Karpas-422 (cell line): ENCODE measurements at places on chromosomes 11 and 22. TPM values are rescaled to one million over a fixed set of nuclear protein-coding genes. Genes with fewer than 3 reads are reported as not detected.
A peak's percentile ranks its signal among the peaks of the same experiment; 100 is the strongest.

- H3K27ac ChIP-seq = no peak overlapping the region
- no peaks in the 10 kb centered on the region for H3K4me1 ChIP-seq
- H3K4me3 ChIP-seq = no peak overlapping the region
- DNase-seq = no peak
Measured at GRCh38 chr11:95884802-95885201, 39.1 kb downstream of the MTMR2 start.

DNA sequence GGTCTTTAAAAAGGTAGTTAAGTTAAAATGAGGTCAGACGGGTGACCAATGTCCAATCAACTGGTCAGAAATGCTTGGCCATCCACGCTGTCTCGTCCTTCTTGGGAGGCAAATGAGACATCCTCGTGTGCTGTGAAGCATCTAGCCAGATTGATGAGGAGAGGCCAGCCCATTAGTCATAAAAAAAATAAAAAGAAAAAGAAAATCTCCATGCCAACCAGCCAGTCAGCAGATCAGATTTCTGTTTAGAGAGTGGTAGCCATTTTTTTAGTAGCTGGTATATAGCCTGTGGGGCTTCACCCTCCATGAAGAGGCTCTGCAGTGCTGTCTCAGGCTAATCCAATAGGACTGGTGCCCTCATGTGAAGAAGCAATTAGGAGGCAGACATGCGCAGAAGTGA, 343.1 kb upstream of the SYN3 start:
- H3K27ac ChIP-seq = no peak overlapping the region
- no peaks in the 10 kb centered on the region for H3K27me3 ChIP-seq
- H3K4me1 ChIP-seq = peaks cover 6% of the 10 kb centered on the region
- DNase-seq = no peak
- no peak overlapping the region for H3K4me3 ChIP-seq

GRCh38 chr11:44978274-44978960, 27.7 kb upstream of the TP53I11 start:
- no peak overlapping the region for H3K27ac ChIP-seq
- no peak overlapping the region for H3K4me3 ChIP-seq
- no peaks in the 10 kb centered on the region for H3K36me3 ChIP-seq
- DNase-seq = no peak
- no peaks in the 10 kb centered on the region for H3K4me1 ChIP-seq

DNA sequence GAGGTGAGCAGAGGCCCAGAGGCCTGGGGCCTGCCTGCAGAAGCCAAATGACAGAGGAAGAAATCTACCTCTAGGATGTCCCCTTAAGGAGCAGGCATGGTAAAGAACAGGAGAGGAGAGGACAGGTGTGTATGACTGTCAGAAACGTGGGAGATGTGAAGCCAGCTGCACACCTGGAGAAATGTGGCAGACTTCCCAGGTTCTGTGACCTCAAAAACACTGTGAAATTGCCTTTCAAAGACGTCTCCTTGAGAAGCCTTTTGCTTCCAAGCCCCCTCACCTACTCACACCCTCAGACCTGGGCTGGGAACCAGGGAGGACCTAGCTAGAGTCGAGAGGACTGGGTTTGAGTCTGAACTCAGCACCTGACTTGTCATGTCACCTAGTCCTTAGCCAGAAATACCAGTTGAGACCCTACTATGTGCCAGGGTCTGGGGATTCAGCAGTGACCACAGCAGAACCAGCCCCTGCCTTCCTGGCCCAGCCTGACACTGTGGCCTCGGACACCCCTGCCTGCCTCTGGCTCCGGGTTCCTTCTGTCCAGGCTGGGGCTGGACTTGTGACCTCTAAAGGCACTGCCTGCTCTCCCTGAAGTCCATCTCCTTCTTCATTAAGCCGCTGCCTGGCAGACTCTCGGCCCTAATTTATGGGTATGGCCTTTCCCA, 5.6 kb downstream of the TPBGL start:
- no peaks in the 10 kb centered on the region for H3K36me3 ChIP-seq
- H3K4me1 ChIP-seq = no peaks in the 10 kb centered on the region
- no peaks in the 10 kb centered on the region for H3K27me3 ChIP-seq
- H3K27ac ChIP-seq = no peak overlapping the region
- no peak for DNase-seq

DNA sequence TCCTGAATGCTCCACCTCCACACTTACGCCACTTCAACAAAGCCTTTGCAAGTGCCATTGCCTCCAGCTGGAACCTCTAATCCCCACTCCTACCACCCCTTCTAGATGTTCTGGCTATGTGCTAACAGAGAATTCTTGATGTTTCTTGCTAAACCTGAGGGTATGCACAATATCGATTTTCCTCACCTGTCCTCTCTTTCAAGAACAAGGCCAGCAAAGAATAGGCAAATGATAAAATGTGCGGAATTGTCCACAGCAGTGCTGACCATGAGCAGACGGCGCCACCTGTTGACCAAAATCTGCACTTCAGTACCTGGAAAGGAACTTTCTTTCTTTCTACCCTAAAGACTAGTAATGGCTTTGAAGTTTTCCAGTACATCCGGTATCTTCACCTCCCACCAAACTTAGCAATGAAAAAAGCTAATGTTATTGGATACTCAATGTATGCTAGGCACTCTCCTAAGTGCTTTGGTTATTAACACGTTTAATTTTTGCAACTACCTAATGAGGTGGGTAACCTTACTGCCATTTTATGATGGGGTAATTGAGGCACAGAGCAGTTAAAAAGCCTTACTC, 3.4 kb downstream of the TIMM10 start:
- peaks cover 5% of the 10 kb centered on the region; the same call in 1 of the 2 replicates for H3K36me3 ChIP-seq
- H3K27ac ChIP-seq = no peak overlapping the region
- no peak overlapping the region for H3K4me3 ChIP-seq

- no peaks in the 10 kb centered on the region for H3K36me3 ChIP-seq
- no peak overlapping the region for H3K4me3 ChIP-seq
- H3K4me1 ChIP-seq = peaks cover 40% of the 10 kb centered on the region
Measured at GRCh38 chr11:68042219-68043028, 3.6 kb downstream of the TCIRG1 start.

GRCh38 chr11:28058333-28058732, 49.6 kb downstream of the KIF18A start:
- peaks cover 6% of the 10 kb centered on the region for H3K4me1 ChIP-seq
- H3K36me3 ChIP-seq = peaks cover 82% of the 10 kb centered on the region
- no peak overlapping the region for H3K27ac ChIP-seq

- H3K4me3 ChIP-seq = no peak overlapping the region
- DNase-seq = no peak
- no peaks in the 10 kb centered on the region for H3K36me3 ChIP-seq
- no peaks in the 10 kb centered on the region for H3K4me1 ChIP-seq
Measured at GRCh38 chr11:105399511-105399910, 210.4 kb upstream of the GRIA4 start.

DNA sequence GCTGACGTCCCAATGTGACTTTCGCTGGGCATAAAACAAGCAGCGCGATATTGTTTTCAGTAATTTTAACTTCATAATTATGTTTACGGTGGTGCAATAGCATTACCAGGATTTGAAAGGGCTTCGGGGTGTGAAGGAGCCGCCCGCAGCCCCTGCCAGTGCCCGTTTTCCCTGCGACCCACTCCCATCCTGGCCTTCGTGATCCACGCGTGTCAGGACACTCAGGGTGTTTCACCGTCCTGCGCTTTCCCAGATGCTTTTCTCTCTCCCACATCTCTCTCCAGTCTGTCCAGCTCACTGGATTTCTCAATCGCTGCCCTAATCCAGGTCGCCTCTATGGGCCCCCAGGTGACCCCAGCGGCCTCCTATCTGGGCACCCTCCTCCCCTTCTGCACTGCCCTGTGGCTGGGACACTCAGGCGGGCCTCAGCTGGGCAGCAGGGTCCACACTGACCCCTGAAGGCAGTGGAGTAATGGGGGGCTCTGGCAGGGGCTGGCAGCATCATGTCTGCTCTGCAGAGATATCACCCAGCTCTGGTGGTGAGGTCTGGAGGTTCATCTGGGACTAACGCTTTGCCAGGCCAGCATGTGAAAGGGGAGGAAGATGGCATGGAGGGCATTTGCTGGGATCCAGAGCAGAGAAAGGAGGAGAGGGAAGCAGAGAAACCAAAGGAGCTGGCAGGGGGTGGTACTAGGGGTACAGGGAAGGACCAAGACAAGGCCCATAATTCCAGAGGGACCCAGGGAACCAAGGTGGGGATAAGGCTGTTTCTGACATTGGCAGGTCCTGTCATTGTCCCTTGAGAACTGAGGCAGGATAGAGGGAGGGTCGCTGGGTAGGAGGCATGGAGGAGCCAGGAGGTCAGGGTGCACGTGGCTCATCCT, 622.8 kb downstream of the BRD1 start:
- no peaks in the 10 kb centered on the region for H3K4me1 ChIP-seq
- no peak overlapping the region for H3K27ac ChIP-seq
- H3K27me3 ChIP-seq = no peaks in the 10 kb centered on the region
- DNase-seq = no peak
- no peaks in the 10 kb centered on the region for H3K36me3 ChIP-seq
- H3K4me3 ChIP-seq = no peak overlapping the region

DNA sequence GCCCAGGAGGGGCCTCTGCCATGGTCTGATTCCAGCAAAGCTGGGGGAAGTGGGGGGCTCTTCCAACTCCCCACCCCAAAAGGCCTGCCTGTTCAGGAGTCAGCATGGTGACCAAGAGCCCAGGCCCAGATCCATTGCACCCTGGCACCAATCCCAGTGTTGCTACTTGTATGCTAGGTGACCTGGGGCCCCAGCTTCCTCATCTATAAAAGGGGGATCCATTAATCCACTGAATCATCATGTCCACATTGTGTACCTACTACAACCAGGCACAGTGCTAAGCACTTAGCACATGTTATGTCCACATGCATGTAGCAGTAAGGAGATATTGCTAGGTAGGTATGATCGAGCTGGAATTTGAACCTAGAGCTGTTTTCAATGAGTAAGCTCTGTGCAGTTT, 2.0 kb downstream of the SYT12 start:
- H3K4me3 ChIP-seq = no peak overlapping the region
- no peaks in the 10 kb centered on the region for H3K27me3 ChIP-seq
- H3K27ac ChIP-seq = no peak overlapping the region
- peak; percentile 53 for DNase-seq
- H3K36me3 ChIP-seq = no peaks in the 10 kb centered on the region

DNA sequence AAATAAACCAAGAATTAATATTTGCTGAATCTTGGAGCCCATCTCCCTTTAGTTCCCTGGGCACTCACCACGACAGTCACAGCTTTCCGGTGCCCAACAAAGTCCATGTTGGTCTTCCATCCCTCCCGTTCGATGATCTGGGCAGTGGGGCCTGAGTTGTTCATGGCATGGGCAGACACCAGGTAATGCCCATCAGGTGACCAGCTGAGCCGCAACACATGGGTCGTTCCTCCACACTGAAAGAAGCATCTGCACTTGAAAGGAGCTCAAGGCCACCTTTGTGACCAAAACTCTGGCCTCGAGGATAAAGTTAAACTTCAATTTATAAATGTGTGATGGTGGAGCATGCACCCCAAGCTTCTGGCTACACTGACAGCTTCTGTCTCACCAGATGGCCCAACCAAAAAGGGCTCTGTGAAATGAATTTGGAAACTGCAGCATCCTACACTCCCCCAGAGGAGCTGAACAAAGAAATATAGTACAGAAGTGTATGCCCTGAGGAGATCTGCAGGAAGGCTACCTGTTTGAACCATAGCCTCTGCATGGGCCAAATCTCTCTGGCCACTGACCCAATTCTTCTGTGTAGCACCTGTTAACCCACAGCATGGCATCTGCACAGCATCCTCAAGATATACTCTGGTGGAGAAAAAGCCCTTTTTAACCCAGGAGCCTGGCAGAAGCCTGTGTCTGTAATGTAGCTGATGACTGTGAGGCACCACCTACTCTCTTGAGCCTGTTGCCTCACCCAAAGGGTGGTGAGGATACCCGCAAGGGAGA, 37.1 kb downstream of the HIRA start:
- H3K4me3 ChIP-seq = no peak overlapping the region
- DNase-seq = no peak
- H3K4me1 ChIP-seq = no peaks in the 10 kb centered on the region
- no peaks in the 10 kb centered on the region for H3K27me3 ChIP-seq
- peaks cover 40% of the 10 kb centered on the region for H3K36me3 ChIP-seq
- H3K27ac ChIP-seq = no peak overlapping the region

DNA sequence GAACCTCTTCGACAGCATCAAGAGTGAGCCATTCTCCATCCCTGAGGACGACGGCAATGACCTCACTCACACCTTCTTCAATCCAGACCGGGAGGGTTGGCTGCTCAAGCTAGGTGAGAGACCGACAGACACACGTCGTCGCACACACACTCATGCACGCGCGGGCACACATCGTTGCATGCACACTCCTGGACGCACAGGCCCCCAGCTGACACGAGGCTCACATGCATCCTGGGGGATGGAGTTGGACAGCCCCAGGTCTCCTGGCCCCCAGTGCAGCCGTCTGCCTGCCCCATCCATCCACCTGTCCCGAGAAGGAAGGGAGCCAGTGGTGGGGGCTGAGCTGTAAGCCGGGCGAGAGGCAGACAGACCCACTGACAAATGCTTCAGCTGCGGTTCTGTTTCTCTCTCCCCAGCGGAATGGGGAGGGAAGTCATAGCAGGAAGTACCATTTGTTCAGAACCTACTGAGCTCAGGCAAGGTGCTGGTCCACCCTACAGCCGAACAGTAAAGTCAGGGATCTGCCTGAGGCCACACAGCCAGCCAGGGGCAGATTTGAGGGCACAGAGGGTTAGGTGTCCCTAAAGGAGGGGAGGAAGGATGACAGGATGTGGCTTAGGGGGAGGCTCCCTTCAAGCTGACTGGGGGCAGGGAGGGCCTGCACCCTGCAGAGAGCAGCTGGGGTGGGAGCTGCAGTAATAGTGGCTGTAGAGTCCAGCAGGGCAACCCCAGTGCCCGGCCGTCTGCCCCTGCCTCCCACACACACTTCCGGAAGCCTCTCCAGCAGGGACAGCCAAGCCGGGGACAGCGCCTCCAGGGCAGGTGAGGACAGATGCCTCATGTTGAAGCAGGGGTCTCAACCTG, 27.1 kb downstream of the CYTH4 start:
- no peak overlapping the region for H3K4me3 ChIP-seq
- H3K36me3 ChIP-seq = no peaks in the 10 kb centered on the region
- peaks cover 19% of the 10 kb centered on the region; the same call in 1 of the 2 replicates for H3K4me1 ChIP-seq
- H3K27ac ChIP-seq = no peak overlapping the region
- DNase-seq = no peak
- H3K27me3 ChIP-seq = no peaks in the 10 kb centered on the region

DNA sequence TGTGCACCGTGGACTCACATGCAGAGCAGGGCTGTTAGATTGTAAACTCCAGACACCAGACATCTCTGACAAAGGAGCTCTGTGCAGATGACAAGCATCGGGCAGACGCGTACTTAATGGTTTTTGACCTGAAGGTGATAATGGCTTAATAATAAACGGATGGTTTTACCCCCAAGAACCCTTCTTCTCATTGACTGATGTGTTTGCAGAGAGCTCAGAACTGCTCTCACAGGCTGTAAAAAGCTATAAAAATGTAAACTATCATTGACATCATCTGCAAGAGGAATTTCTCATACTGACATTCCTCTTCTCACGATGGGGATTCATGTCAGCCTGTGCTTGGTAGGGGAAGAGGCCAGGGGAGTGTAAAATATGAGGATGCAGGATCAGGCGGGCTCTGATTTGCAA, 8.6 kb upstream of the ARHGAP8 start:
- H3K27me3 ChIP-seq = no peaks in the 10 kb centered on the region
- H3K36me3 ChIP-seq = no peaks in the 10 kb centered on the region
- no peaks in the 10 kb centered on the region for H3K4me1 ChIP-seq
- no peak overlapping the region for H3K27ac ChIP-seq
- no peak for DNase-seq
- H3K4me3 ChIP-seq = no peak overlapping the region

- no peaks in the 10 kb centered on the region for H3K36me3 ChIP-seq
- peak; percentile 91 for DNase-seq
- H3K4me1 ChIP-seq = peaks cover 11% of the 10 kb centered on the region
- no peaks in the 10 kb centered on the region for H3K27me3 ChIP-seq
- no peak overlapping the region for H3K4me3 ChIP-seq
Measured at GRCh38 chr11:86938900-86939880, 16.0 kb downstream of the FZD4 start.

The TMA7B gene
- not detected in 2 replicates for total RNA-seq

The RAB30 gene
- total RNA-seq = 66.5 and 66.7 TPM in 2 replicates

The OR52N4 gene
- total RNA-seq = not detected in 2 replicates

The ATP6V1E1 gene
- total RNA-seq = 79.4 and 91.6 TPM in 2 replicates

The OR6M1 gene
- total RNA-seq = not detected in 2 replicates

The CBLIF gene
- total RNA-seq = not detected in 2 replicates

The GSTT2B gene
- total RNA-seq = not detected in 2 replicates
